ENCODE measurements at places on chromosomes 4 and X.

DNA sequence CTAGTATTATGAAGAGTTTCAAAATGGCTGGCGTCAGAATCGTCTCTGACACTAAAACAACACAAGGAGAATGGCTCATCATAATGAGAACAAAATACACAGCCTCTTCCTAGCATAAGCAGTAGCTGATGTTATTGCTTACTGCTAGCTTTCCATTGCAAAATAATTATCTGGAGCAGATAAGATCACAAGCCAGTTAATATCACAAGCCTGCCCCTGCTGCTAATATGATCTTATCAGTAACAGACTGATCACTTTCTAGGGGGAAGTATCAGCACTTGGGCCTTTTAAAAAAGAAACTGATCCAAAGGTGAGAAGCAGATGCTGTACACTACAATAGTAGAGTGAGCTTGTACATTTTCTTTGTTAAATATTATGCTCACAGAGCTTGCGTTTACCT, 554.8 kb upstream of the PABPC4L start:
- DNase-seq: no peak

GRCh38 chrX:104469771-104470170, 96.2 kb upstream of the IL1RAPL2 start:
- DNase-seq: no peak

GRCh38 chr4:125316791-125317524, 2.2 kb downstream of the FAT4 start:
- no peak for DNase-seq

DNA sequence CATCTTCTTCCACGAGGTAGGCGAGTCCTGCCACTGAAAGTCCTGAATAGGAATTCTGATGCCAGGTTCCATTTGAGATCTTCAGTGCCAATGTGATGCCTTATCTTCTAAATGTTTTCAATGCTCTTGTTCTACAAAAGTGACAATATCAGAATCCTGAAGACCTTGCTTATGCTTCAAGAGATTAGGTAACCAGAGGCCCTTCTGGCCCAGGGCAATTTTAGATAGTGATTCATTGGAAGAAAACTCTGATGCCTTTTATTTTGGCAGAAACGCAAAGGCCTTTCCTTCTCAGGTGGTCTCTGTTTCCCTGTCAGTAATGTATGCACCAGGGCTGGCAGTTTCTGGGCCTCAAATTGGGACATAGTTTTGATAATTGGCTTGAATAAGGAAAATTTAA, 144.8 kb downstream of the CEP135 start:
- no peak for DNase-seq

- no peak for DNase-seq
These were observed 374.7 kb downstream of the ANKRD50 start for GRCh38 chr4:124337874-124338273.

- peak; percentile 3 for DNase-seq
These were observed 4.2 kb upstream of the CXCL3 start for GRCh38 chr4:74042681-74043080.

DNA sequence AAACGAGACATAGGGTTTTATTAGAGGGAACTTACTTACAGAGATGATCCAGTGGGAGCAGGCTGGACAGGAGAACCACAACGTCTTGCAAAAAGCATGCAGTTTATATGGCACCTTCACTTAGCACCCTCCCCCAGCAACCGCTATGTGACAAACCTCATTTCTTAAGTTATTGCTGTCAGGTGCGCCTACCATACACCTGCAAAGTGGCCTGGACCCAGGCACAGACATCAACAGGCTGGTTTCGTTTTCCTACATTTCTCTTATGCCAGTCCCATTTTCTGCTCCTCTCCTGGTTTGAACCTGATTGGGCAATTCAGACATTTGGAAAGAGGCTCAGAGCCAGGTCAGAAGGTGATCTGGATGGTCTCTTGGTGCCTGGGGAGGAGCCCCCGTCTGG, 18.3 kb downstream of the RTL5 start:
- no peak for DNase-seq

GRCh38 chrX:136325377-136325776, 24.6 kb downstream of the ADGRG4 start:
- no peak for DNase-seq

GRCh38 chr4:113564493-113564892, 197.0 kb downstream of the CAMK2D start:
- DNase-seq: no peak

- DNase-seq: no peak
These were observed 32.6 kb downstream of the CCDC158 start for GRCh38 chr4:76388160-76388908.

DNA sequence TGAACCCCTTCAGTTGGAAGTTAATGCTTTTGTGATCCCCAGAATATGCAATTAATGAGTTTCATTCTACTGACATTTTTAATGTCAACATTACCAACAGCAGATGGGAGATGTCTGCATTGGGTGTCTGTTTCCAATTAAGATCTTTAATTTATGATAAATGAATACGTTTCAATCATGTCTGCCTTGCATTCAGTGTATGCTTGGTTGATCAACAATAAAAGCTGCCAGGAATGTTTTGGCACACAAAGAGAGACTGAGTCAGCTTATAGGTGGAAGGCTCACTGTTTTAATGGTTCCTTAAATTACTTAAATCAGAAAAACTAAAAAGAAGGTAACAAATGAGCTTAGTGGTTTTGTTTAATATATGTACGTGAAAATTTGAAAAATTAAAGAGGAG, 359.9 kb upstream of the CNKSR2 start:
- no peak for DNase-seq

DNA sequence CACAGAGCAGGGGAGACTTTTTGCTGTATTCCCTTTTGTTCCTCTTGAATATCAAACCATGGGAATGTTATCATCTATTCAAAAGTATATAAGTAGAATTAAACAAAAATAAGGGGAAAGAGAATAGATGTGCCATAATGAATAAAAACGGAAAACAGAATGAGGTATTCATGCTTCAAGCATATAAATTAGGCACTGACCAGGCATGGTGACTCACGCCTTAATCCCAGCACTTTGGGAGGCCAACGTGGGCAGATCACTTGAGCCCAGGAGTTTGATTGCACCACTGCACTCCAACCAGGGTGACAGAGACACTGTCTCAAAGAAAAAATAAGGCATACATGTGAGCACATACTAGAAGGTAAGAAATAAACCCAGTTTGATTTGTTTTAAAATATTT, 16.3 kb upstream of the NEUROG2 start:
- no peak for DNase-seq

DNA sequence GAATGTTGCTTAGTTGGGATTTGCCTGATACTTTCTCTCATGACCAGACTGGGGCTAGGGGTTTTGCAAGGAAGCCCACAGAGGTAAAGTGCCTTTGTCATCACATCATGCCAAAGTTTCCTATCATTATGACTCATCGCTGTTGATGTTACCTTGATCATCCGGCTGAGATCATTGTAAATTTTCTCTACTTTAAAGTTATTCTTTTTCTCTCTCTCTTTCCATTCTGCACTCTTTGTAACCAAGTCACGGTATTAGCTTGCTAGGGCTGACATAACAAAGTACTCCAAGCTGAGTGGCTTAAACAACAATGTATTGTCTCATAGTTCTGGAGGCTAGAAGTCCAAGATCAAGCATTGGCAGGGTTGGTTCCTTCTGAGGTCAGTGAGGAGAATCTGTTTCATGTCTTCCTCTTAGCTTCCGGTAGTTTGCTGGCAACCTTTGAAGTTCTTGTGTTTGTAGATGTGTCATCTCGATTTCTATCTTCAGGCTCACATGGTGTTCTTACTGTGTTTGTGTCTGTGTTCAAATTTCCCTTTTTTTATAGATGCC, 113.0 kb downstream of the DTHD1 start:
- peak; percentile 67 for DNase-seq

- no peak for DNase-seq
These were observed 318.2 kb downstream of the CCSER1 start for GRCh38 chr4:90445380-90445779.

DNA sequence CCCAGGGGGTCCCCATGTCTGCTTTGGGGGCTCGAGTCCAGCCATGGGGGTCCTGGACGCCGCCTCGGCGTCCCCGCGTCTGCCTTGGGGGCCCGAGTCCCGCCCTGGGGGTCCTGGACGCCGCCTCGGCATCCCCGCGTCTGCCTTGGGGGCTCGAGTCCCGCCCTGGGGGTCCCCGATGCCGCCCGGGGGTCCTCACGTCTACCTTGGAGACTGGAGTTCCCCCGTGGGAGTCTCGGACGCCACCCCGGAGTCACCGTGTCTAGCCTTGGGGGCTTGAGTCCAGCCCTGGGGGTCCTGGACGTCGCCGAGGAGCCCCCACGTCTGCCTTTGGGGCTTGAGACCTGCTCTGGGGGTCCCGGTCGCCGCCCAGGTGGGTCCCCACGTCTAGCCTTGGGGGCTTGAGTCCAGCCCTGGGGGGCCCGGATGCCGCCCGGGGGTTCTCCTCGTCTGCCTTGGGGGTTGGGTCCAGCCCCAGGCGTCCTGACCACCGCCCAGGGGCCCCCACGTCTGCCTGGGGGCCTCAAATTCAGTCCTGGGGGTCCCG, 1.1 kb upstream of the GTPBP6 start:
- no peak for DNase-seq

DNA sequence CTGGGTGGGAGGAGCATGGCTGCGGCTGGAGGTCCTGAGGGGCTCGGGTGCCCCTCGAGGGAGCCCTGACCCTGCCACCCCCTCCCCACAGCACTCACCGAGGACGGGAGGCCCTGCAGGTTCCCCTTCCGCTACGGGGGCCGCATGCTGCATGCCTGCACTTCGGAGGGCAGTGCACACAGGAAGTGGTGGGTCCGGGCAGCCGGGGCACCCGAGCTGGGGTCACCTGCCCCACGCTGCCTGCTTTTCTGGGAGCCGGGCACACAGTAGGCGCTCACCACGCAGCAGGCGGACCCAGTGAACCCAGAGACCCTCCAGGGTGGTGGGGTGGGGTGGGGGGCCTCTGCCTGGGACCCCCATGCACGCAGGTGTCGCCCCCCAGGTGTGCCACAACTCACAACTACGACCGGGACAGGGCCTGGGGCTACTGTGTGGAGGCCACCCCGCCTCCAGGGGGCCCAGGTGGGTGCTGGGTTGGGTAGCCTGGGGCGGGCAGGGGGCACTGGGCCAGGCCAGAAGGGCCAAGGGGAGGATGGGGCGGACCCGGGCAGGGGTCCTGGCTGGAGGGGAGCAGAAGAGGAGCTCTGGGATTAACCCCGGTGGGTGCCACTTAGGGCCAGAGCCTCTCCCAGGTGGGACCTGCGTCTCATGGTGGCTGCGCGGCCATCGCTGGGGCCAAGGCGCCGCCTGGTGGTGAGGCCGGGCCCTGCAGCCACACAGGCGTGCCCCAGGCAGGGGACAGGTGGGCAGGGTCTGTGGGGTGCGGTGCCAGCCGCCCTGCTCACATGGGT, 1.4 kb downstream of the HGFAC start:
- no peak for DNase-seq

GRCh38 chr4:174674305-174674840, 152.1 kb upstream of the HPGD start:
- DNase-seq: no peak

DNA sequence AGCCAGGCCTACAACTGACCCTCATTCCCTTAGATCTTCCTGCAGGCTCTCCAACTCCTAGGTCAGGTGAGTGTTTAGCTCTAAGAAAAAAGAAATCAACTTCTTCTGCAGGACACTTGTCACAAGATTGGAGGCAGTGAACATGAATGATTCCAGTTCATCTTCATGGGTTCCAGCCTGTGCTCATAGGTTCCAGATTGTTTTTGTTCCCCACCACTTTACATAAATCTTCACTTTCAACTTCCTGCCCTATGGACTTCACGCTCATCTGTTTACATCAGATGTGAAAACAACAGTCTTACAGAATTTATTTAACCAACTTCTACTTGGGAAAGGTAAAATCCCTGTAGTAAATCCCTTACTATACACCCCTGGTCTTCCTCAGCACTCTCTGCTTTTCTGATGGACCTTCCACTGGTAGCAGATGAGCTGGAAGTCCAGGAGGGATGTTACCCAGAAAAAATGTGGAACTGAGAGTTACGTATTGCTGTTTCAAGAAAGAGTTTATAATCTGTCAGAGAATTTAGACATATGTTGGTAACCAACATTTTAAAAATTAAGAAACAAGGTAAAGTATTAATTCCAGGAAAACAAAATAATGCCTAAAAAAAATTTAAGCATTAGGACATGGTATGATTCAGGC, 62.4 kb downstream of the ANAPC10 start:
- DNase-seq: no peak

DNA sequence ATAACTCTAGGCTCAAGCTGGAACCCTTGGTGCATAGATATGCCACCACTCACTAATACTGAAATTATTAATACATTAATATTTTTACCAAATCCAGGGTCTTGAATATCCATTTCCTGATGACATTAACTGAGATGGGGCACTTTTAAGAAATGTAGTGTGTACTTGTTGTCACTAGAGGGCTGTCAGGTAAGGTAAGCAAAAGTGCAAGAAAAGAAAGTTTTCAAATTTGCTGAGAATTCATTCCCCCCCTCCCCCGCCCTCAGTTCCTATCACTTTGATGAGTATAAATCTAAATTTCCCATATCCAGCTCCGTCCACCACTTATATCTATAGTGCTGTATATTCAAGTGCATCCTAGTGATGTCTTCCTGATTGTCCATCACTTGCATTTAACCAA, 20.5 kb upstream of the WDR44 start:
- DNase-seq: no peak

DNA sequence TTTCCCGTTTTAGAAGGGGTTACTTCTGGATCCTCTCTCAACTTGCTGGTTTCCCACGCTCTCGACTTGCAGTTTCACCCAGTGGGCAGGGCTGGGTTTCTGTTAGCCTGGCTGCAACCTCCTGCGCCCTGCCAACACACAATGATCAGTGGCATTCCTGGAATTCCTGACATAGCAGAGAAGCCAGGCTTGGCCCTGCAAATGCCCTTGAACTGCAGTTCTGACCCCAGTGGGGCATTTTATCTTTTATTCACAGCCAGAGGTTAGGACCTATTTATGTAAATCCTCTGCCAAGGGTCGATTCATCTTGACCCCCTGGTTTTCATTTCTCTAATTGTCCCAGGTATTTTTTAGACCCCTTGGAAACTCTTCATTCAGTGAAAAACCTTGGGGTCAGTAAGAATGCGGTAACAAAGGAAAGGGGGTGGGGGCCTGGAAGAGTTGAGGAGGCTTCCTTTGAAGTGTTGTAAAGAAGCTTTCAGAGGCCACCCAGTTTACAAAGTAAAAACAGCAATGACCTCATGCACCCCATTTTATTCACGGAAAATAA, 217.6 kb downstream of the ZNF674 start:
- DNase-seq: no peak

DNA sequence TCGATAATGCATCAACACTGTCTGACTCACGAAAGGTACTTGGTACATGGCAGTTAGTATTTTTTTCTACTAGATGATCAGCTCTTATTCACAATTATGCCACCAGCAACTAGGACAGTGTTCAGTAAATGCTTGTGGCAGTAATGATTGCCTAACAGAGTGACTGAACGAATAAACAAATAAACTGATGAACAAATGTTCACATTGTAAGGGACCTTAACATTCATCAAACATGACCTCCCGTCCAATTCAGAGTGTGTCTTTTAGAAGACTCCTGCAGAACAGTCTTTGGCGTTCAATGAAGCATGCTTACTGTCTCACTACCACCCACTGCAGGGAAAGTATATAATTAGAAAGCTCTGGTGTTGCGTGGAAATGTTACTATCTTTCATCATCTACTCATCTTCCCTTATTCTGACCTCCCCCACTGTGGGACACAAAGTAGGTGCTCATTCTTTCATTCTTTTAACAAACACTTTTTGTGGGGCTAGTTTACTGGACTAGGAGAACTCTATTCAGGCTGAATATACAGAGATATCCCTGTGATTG, 319.3 kb downstream of the RAB28 start:
- DNase-seq: no peak

- DNase-seq: no peak
These were observed 6.9 kb downstream of the CTBP1 start for GRCh38 chr4:1241936-1242505.

GRCh38 chr4:31349907-31350306, 629.7 kb downstream of the PCDH7 start:
- DNase-seq: no peak

Data from pons (tissue), 1 donor.